ENCODE measurements at places on chromosomes 12 and 14. TPM values are rescaled to one million over a fixed set of nuclear protein-coding genes. Genes with fewer than 3 reads are reported as not detected.

The C12orf42 gene
- total RNA-seq, result not detected

GRCh38 chr14:24329736-24330135 is 5.1 kb downstream of the ADCY4 start:
- H3K27ac ChIP-seq, result peak overlapping the region; percentile 18
- H3K27me3 ChIP-seq, result peaks cover 11% of the 10 kb centered on the region
- DNase-seq, result no peak
- no peak overlapping the region for H3K4me3 ChIP-seq
- H3K36me3 ChIP-seq, result no peaks in the 10 kb centered on the region

GRCh38 chr14:87600240-87600639 is 392.7 kb downstream of the GALC start:
- no peak overlapping the region for H3K27ac ChIP-seq
- no peaks in the 10 kb centered on the region for H3K4me1 ChIP-seq
- H3K4me3 ChIP-seq, result no peak overlapping the region
- no peaks in the 10 kb centered on the region for H3K36me3 ChIP-seq
- no peak for DNase-seq

DNA sequence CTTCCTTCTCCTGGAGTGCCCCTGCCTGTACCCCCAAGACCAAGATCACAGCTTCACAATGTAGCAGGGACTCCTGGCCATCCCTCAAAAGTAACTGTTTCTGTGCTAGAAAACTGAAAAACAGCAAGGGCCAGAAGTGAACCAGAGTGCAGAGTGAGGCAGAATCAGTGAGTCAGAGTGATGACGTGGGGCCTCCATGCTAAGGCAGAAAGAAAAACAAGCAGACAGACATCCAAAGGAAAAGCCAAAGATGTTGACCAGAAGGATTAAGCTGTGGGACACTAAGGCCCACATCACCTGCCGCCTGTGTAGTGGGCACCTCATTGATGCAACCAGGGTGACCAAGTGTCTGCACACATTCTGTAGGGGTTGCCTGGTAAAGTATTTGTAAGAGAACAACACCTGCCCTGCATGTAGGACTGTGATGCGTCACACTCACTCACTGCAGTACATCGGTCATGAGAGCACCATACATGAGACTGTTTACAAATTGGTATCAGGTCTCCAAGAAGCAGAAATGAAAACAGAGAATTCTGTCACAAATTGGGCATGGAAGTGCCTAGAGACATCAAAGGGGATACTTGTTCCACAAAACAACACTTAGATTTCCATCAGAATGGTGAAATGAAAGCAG is 51.2 kb downstream of the ARMH4 start:
- H3K27me3 ChIP-seq, result no peaks in the 10 kb centered on the region
- peaks cover 7% of the 10 kb centered on the region for H3K4me1 ChIP-seq
- no peaks in the 10 kb centered on the region for H3K36me3 ChIP-seq
- no peak overlapping the region for H3K4me3 ChIP-seq
- no peak overlapping the region for H3K27ac ChIP-seq
- DNase-seq, result no peak

The NEUROD4 gene
- total RNA-seq, result not detected

The GPR68 gene
- total RNA-seq, result 5.6 TPM

DNA sequence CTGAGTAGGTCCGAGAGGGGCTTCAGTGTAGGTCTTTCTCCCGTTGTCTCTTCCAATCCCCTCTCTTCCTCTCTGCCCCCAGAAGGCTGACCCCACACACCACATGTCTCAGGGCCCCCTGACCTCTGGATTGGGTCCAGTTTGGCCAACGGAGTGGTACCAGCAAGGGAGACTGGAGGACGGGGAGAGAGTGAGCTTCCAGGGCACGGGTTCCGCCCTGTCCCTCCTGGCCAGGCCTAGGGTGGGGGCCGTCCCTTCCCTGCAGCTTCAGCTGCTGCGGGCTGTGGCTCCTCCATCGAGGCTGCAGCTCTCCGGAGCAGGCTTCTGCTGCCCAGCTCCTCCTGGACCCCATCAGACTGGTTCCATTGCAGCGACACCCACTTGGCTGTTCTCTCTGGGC is 17.4 kb downstream of the FZD10 start:
- no peak overlapping the region for H3K4me3 ChIP-seq
- no peaks in the 10 kb centered on the region for H3K27me3 ChIP-seq
- no peak overlapping the region for H3K27ac ChIP-seq
- DNase-seq, result no peak
- no peaks in the 10 kb centered on the region for H3K36me3 ChIP-seq
- no peaks in the 10 kb centered on the region for H3K4me1 ChIP-seq

GRCh38 chr14:32694795-32695449 is 243.8 kb upstream of the NPAS3 start:
- no peak for DNase-seq
- H3K4me3 ChIP-seq, result no peak overlapping the region
- no peaks in the 10 kb centered on the region for H3K27me3 ChIP-seq
- no peak overlapping the region for H3K27ac ChIP-seq
- no peaks in the 10 kb centered on the region for H3K4me1 ChIP-seq

The RAP1B gene
- 118 TPM for total RNA-seq

GRCh38 chr14:68669603-68670358 is 123.1 kb downstream of the ZFP36L1 start:
- DNase-seq, result no peak
- H3K27me3 ChIP-seq, result no peaks in the 10 kb centered on the region
- peak overlapping the region; percentile 79 for H3K27ac ChIP-seq
- no peaks in the 10 kb centered on the region for H3K36me3 ChIP-seq

GRCh38 chr12:69337311-69338090 is 10.7 kb upstream of the LYZ start:
- no peaks in the 10 kb centered on the region for H3K36me3 ChIP-seq
- DNase-seq, result no peak
- H3K27me3 ChIP-seq, result peaks cover 12% of the 10 kb centered on the region
- H3K4me1 ChIP-seq, result no peaks in the 10 kb centered on the region
- no peak overlapping the region for H3K27ac ChIP-seq

The NYNRIN gene
- total RNA-seq, result 4.7 TPM

- no peaks in the 10 kb centered on the region for H3K27me3 ChIP-seq
- no peaks in the 10 kb centered on the region for H3K36me3 ChIP-seq
- peak within 1 kb of the TSS; percentile 67 for H3K4me3 ChIP-seq
- peaks cover 26% of the 10 kb centered on the region for H3K4me1 ChIP-seq
- DNase-seq, result peak; percentile 3
Measured at GRCh38 chr12:43835656-43836474, at the start of gene TMEM117. TMEM117 (plus strand) TSS chr12:43836081.

The FITM1 gene
- total RNA-seq, result 3.7 TPM

DNA sequence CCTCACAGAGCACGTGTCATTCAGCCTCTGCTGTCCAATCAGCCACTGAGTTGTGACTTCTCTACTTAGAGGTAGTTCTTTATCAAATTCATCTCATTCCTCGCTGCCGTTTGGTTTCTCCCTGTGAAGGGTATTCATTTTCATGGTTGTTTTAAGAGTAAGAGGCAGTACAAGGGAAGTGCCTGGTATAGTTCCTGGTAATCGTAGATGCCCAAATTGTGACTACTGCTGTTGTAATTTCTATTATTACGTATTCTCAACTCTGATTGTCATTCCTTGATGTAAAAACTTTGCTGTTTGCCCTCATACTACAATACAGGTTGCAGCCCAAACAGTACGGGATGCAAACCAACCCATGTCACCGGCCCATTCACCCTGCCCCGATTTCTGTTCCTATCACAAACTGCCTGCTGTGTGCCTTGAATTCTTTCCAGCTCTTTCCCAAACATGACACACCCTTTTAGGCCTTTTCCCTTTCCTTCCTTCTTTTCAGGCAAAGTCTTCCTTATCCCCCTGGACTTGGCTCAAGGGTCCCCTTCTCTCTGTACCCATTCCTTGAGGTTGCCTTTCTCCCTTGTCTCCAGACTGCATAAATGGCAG is 93.0 kb downstream of the SLC25A47 start:
- peaks cover 7% of the 10 kb centered on the region for H3K4me1 ChIP-seq
- H3K27ac ChIP-seq, result no peak overlapping the region
- no peaks in the 10 kb centered on the region for H3K27me3 ChIP-seq
- H3K4me3 ChIP-seq, result no peak overlapping the region
- H3K36me3 ChIP-seq, result no peaks in the 10 kb centered on the region

The MDM2 gene
- 87.1 TPM for total RNA-seq

DNA sequence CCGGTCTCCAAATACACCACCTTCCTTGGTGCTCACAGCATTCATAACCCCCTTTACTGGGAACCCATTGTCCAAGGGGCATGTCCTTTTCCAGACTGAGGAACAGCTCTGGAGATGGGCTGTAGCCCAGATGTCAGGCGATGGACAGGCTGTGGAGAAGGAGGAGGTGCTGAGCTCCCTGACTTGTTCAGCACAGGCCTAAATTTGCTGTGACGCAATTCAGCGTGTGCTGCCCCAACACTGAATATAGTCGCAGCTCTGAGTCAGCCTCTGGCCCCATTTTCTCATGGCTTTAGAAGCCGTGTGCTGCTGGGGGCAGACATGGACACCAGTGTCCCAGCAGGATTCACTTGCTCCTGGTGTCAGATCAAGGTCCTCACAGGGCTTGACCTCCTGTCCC is 269.1 kb downstream of the EMP1 start:
- no peaks in the 10 kb centered on the region for H3K4me1 ChIP-seq
- H3K4me3 ChIP-seq, result no peak overlapping the region
- no peak for DNase-seq
- H3K36me3 ChIP-seq, result no peaks in the 10 kb centered on the region
- no peaks in the 10 kb centered on the region for H3K27me3 ChIP-seq
- no peak overlapping the region for H3K27ac ChIP-seq

- H3K27ac ChIP-seq, result no peak overlapping the region
- H3K4me1 ChIP-seq, result peaks cover 33% of the 10 kb centered on the region
- DNase-seq, result no peak
- H3K36me3 ChIP-seq, result peaks cover 16% of the 10 kb centered on the region
- no peak overlapping the region for H3K4me3 ChIP-seq
Measured at GRCh38 chr14:23326491-23327332, 5.5 kb downstream of the PABPN1 start.

- no peak for DNase-seq
- no peak overlapping the region for H3K27ac ChIP-seq
- H3K36me3 ChIP-seq, result no peaks in the 10 kb centered on the region
- no peaks in the 10 kb centered on the region for H3K4me1 ChIP-seq
Measured at GRCh38 chr14:89007906-89008305, 183.5 kb downstream of the TTC8 start.

The DHH gene
- total RNA-seq, result not detected

The KRT3 gene
- 1.6 TPM for total RNA-seq

The SLC17A8 gene
- total RNA-seq, result not detected

- no peaks in the 10 kb centered on the region for H3K4me1 ChIP-seq
- DNase-seq, result no peak
- H3K4me3 ChIP-seq, result no peak overlapping the region
- no peaks in the 10 kb centered on the region for H3K27me3 ChIP-seq
Measured at GRCh38 chr12:117005417-117006046, 93.7 kb downstream of the TESC start.

GRCh38 chr12:64269161-64269560 is 47.1 kb upstream of the KICS2 start:
- no peaks in the 10 kb centered on the region for H3K4me1 ChIP-seq
- H3K27me3 ChIP-seq, result no peaks in the 10 kb centered on the region
- no peak overlapping the region for H3K27ac ChIP-seq

The KIF5A gene
- 0.19 TPM for total RNA-seq

The SLC2A14 gene
- total RNA-seq, result not detected

- H3K27me3 ChIP-seq, result no peaks in the 10 kb centered on the region
- DNase-seq, result no peak
- no peaks in the 10 kb centered on the region for H3K4me1 ChIP-seq
- H3K4me3 ChIP-seq, result no peak overlapping the region
Measured at GRCh38 chr12:115421350-115421749, 737.4 kb upstream of the TBX3 start.

The MANSC4 gene
- not detected for total RNA-seq

The GYS2 gene
- 3.7 TPM for total RNA-seq

The SLC5A8 gene
- total RNA-seq, result under 0.01 TPM

- no peak overlapping the region for H3K4me3 ChIP-seq
- H3K27ac ChIP-seq, result no peak overlapping the region
- H3K27me3 ChIP-seq, result no peaks in the 10 kb centered on the region
- H3K4me1 ChIP-seq, result no peaks in the 10 kb centered on the region
Measured at GRCh38 chr12:92301356-92301755, 155.7 kb upstream of the BTG1 start.

- no peak overlapping the region for H3K4me3 ChIP-seq
- H3K27me3 ChIP-seq, result no peaks in the 10 kb centered on the region
- no peak overlapping the region for H3K27ac ChIP-seq
- no peak for DNase-seq
- H3K4me1 ChIP-seq, result no peaks in the 10 kb centered on the region
Measured at GRCh38 chr12:106010741-106011140, 128.0 kb downstream of the NUAK1 start.

The PDE3A gene
- total RNA-seq, result 5.4 TPM

GRCh38 chr12:51593539-51593938 is 2.5 kb downstream of the SCN8A start:
- peaks cover 9% of the 10 kb centered on the region for H3K4me1 ChIP-seq
- no peak overlapping the region for H3K27ac ChIP-seq
- H3K4me3 ChIP-seq, result no peak overlapping the region
- H3K36me3 ChIP-seq, result no peaks in the 10 kb centered on the region

The FAM90A1 gene
- 0.64 TPM for total RNA-seq

GRCh38 chr14:105944632-105945610 is 418.5 kb downstream of the TMEM121 start:
- H3K4me1 ChIP-seq, result peaks cover 6% of the 10 kb centered on the region
- H3K27ac ChIP-seq, result no peak overlapping the region
- no peaks in the 10 kb centered on the region for H3K36me3 ChIP-seq
- H3K4me3 ChIP-seq, result no peak overlapping the region

DNA sequence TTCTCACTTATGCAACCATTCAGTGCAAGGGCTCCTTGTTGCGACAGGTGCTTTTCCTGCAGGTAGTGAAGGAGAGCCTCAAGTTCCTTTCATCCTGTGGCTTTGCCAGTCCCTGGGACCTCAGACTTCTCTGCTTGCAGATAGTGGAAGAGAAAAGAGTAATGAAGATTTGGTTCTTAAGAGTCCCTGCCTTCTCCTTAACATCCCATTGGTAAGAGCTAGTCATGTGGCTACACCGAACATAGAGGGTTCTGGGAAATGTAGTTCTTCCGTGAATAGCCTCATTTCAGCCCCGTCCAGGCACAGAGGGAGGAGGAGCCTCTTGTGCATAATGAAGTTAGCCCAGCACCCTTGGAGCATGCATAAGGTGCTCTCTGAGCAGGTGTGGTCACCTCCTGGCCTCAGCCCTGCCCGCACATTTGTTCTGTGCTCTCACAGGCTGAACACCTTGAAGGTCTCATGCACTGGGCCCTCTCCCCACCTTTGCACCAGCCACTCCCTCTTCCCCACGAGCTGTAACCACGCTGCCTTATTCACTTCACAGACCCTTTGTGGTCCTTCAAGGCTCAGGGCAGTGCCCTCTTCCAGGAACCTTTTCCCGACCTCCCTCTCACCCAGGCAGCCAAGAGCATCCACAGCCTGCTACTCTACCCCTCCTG is 134.0 kb downstream of the BCL11B start:
- no peak overlapping the region for H3K4me3 ChIP-seq
- no peaks in the 10 kb centered on the region for H3K27me3 ChIP-seq
- H3K4me1 ChIP-seq, result no peaks in the 10 kb centered on the region
- no peak overlapping the region for H3K27ac ChIP-seq

The BMP4 gene
- 2.8 TPM for total RNA-seq

GRCh38 chr14:99841436-99842071 is 48.3 kb downstream of the EML1 start:
- DNase-seq, result no peak
- no peaks in the 10 kb centered on the region for H3K4me1 ChIP-seq
- no peaks in the 10 kb centered on the region for H3K36me3 ChIP-seq
- no peaks in the 10 kb centered on the region for H3K27me3 ChIP-seq
